Fibroblast of skin of right biceps (primary cell): ENCODE measurements at places on chromosomes 7 and 10.

DNA sequence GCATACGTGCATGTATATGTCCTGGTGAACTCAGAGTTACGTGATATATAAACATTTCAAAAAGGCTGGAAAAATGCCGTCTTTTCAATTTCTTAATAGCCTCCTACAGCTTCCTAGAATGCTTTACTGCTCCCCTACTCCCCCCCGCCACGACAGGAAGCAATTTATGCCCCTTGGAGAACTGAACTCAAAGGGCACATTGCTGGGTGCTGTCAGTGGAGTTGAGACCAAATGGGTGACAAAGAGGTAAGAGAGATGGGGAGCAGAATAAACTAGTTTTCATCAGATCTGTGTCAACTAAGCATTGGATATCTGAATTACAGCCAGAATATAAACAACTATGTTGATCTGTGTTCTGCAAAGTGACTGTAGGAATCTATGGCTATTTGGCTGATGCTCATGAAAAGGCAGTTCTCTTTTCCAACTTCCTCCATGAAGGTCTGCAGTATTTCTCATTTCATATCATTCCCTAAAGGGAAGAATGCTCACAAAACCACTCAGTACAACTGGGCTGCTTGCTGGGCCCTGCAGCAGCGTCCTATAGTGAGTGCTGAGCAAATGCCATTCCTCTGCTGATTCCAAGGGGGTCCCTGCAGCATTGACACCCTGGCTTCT, 171.3 kb upstream of the HPS1 start:
- DNase-seq: no peak

DNA sequence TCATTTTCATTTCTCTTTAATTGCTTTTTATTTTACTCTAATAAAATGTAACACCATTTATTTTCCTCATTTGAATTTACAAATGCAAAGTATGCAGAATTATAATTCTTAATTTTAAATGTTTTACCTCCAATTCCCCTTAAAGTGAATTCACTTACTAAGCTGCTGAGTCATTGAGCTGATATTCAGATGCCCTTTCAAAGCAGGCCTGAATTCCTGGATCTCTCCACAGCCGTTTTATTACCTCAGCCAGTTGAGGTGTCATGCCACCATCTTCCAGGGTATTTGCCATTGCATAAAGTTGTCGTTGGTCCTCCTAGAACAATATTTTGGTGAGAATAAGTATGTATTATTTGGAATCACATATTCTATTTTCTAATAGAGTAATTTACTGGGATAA, 33.2 kb downstream of the GNAT3 start:
- peak; percentile 51 for DNase-seq

DNA sequence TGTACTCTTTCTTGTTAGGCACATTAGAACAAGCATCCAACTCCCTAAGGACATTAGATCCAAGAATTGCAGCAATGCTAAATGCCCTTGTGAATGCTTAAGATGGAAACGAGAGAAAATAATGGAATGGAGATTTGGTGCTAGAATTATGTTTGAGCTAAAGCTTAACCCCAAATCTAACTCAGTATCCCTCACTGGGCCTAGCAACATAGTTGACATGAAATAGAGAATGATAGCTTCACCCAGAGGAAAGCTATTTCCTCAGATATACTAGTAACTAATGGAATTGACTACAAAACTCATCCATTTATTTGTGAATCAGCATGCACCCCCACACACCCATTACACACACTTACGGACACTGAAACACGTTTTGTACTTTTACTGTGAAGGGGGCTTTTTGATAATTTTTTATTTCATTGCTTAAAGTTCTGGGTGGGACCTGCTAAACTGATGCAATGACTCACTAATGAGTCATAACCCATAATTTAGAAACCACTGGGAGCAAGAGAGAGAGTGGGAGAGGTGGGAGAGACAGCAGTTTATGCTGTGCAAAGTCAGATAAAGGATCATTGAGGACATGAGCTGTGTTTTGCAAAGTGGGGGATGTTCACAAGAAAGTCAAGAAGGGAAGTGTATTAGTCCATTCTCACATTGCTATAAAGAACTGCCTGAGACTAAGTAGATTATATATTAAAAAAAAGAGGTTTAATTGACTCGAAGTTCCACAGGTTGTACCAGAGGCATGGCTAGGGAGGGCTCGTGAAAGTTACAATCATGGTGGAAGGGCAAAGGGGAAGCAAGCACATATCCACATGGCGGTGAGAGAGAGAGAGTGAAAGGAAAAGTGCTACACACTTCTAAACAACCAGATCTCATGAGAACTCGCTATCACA, 382.7 kb downstream of the SFMBT2 start:
- DNase-seq: peak; percentile 73

GRCh38 chr7:757741-758163, 30.7 kb upstream of the PRKAR1B start:
- no peak for DNase-seq

DNA sequence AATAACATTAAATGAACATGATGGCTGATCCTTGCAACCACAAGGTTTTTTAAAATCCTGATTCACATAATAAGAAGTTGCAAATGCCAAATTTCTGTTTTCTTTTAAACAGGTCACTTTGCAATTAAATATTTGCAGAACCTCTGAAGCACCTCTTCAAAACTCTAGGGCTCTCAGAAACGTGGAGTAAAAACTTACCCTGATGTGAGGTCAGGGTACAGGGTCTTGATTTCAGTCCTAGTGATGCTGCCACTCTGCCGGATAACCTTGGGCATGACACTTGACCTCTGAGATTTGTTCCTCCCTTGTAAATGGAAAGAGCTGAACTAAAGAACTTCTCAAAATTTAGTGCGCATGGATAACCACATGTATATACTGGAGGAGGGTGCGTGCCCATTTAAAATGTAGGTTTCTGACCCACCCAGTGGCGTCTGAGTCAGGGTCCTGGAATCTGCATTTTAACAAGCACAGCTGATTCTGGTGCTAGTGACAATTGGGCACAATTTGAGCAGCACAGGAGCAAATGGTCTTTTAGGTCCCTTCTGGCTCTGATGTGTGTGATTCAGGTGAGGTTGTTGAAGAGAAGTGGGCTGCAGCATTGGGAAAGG, 35.5 kb upstream of the TNPO3 start:
- no peak for DNase-seq

DNA sequence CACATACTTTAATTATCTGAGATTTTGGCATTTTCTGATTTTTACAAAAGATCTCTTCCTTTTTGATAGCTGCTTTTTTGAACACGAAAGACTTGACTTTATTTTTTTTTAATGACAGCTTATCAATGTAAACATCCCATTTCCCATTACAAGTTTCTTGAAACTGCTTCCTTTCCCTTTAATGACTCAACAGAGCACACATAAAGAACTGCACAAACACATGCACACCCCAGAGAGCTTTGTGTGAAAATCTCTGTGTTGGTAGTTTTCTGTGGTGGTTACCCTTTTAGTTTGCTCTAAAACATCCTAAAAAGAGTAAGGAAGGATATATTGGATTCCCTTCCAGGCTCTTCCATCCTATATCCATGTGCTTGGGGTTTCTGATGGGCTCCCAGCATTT, 125.1 kb upstream of the ZNF32 start:
- no peak for DNase-seq

DNA sequence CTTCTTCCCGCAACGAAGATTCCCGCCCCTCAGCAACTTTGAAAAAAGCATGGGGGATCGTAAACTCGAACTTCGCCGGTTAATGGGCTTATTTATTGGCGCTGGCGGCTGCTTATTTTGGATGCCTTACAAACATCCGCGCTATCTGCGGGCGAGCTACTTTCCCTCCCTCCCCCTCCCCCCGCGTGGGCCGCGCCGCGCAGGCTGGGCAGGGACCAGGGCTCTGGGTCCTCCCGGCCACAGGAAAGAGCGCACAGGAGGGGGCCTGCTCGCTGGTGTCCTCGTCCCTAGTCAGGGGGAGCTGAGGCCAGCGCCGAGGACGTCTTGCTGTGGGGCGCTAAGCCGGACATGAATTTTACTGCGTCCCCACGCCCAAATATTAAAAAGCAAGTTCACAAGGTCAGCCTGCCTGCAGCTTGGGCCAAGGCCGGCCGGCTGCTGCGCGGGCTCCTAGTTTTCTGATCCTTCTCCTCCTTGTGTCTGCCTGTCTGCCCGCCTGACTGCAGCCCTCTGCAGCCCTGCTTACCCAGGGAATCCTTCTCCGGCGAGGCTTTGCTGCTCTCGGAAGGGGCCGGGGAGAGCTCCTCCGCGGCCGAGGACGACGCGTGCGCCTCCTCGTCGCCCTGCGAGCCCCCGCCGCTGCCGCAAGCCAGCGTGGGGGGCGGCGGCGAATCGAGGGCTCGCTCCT, 1.2 kb downstream of the HOXA10 start:
- DNase-seq: peak; percentile 76

GRCh38 chr10:124345521-124345920, 73.2 kb downstream of the OAT start:
- no peak for DNase-seq

- no peak for DNase-seq
Measured at GRCh38 chr7:30249316-30249715, 35.1 kb upstream of the ZNRF2 start.

GRCh38 chr7:98785929-98786571, 83.8 kb downstream of the TMEM130 start:
- DNase-seq: peak; percentile 23

DNA sequence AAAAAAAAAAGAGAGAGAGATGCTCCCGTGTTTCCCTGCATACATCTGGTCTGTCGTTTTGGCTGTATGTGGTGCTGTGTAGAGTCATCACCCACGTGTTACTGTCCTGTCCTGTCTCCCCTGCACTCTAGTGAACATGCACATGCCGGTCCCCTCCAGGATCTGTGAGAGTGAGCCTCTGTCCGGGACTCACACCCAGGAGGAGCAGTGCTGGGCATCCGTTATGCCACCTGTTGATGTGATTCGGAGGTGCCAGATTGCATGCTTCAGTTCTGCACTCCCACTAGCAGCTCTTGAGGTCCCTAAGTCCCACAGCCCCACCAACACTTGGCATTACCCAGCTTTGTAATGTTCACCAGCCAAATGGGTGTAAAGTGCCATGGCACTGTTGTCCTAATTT, 16.4 kb downstream of the GHRHR start:
- DNase-seq: no peak

DNA sequence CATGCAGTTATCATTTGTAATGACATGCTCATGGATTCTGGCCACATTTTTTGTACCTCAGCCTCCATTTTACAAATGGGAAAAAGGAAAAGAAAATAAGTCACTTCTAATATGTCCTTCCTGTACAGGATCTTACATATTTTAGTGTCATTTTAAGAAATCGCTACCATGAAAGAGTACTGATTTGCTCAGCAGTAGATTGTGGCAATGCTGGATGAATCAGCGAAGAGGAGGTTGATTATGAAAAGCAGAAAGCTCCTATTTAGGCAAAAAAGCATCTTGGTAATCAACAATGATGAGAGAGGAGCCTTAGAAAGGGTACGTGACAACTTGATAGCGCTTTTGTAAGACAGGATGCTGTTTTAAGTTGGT, 522.9 kb downstream of the PARD3 start:
- peak; percentile 42 for DNase-seq

GRCh38 chr10:126639084-126639483, 31.4 kb downstream of the C10orf90 start:
- DNase-seq: no peak

DNA sequence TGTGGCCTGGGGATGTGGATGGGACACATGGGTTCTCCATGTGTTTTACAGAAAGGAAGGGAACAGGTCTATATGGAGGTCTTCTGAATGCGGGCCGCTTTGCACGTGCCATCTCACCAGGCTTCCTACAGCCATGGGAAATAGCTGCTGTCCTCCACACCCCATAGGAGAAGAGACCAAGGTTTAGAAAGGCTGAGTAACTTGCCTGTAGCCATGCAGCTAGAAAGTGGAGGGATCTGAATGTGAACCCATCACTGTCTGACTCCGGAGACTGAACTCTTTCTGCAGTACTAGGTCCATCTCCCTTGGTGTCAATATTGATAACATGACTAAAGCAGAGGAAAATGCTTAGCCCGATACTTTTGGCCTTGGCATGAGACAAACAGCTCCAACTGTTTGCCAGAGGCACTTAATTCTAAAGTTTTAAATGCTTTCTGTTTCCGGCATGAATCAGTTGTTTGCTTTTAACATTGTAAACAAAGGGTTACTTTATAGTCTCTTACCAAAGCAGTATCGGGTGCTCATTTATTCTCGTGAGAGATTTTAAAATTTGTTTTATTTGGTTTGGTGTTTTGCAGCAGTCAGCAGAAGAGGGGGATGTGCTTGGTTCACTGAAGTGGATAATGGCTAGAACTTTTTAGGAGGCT, 64.8 kb upstream of the LOXL4 start:
- no peak for DNase-seq

GRCh38 chr7:134720091-134720935, 59.1 kb upstream of the CALD1 start:
- peak; percentile 72 for DNase-seq

DNA sequence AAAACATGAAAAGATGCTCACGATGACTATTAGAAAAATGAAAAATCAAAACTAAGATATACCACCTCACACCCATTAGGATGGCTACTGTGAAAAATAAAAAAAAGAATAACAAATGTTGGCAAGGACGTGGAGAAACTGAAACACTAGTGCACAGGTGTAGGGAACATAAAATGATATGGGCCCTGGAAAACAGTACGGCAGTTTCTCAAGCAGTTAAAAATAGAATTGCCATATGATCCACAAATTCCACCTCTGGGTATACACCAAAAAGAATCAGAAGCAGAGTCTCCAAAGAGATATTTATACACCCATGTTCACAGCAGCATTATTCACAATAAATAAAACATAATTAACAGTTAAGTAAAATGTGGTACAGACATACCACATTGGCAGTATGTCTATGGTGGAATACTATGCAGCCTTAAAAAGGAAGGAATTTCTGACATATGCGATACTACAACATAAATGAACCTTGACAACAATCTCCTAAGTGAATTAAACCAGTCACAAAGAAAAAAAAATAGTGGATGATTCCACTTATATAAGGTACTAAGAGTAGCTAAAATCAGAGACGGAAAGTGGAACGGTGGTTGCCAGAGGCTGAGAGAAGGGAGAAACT, 69.7 kb downstream of the KMT2C start:
- DNase-seq: no peak

- DNase-seq: no peak
Measured at GRCh38 chr10:86967481-86967941, 771 bp upstream of the ADIRF start.

- no peak for DNase-seq
Measured at GRCh38 chr7:35480806-35481205, 214.1 kb downstream of the HERPUD2 start.

GRCh38 chr10:36837416-36837815, 288.0 kb upstream of the ANKRD30A start:
- DNase-seq: no peak

GRCh38 chr7:146146831-146147486, 30.4 kb downstream of the CNTNAP2 start:
- peak; percentile 92 for DNase-seq

- DNase-seq: no peak
Measured at GRCh38 chr10:623477-624311, 65.8 kb downstream of the DIP2C start.

- DNase-seq: peak; percentile 35
Measured at GRCh38 chr10:99551158-99551557, 18.4 kb downstream of the NKX2-3 start.
